K562 (cell line): ENCODE measurements at places on chromosomes 1 and 21. TPM values are rescaled to one million over a fixed set of nuclear protein-coding genes. Genes with fewer than 3 reads are reported as not detected.
A peak's percentile ranks its signal among the peaks of the same experiment; 100 is the strongest.

DNA sequence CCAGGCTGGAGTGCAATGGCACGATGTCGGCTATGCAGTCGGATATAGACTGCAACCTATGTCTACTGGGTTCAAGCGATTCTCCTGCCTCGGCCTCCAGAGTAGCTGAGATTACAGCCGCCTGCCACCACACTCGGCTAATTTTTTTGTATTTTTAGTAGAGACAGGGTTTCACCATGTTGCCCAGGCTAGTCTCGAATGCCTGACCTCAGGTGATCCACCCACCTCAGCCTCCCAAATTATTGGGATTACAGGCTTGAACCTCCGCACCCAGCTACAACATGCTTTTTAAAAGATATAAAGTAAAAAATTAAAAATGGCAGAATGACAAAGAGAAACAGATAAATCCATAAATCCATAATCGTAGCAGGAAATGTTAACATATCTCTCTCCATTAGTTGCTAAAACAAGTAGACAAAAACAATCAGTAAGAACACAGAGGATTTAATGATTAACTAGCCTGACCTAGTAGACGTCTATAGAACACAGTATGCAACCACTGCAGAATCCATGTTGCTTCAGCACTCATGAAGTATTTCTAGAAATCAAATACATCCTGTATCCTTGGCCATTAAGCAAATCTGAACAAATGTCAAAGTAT is 59.9 kb upstream of the SPOCD1 start:
- peaks cover 10% of the 10 kb centered on the region for H3K4me1 ChIP-seq
- DNase-seq = no peak
- no peak overlapping the region for H3K27ac ChIP-seq
- H3K36me3 ChIP-seq = no peaks in the 10 kb centered on the region

DNA sequence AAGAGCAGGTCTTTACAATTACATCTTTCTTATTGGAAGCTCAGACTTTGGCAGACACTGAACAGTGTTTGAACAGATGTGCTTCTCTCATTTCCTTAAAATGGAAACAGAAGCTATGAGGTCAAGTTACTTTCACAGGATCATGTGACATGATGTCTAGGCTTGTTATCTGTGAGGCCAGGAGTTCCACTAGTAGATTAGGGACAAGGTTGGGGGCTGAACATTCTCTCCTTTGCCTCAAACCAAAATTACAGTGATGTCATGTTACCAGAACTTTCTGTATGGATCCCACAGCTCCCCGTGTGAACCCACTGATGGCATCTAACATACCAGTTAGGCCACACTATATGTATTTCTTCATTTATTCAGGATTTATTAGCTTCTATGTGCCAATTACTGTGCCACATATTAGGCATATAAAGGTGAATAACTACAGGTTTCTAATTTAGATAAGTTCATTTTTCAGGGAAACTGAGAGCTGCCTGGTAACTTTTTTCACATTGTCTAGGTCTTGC is 6.0 kb downstream of the DYNLT5 start:
- no peaks in the 10 kb centered on the region for H3K27me3 ChIP-seq
- H3K4me3 ChIP-seq = no peak overlapping the region
- DNase-seq = peak; percentile 55

DNA sequence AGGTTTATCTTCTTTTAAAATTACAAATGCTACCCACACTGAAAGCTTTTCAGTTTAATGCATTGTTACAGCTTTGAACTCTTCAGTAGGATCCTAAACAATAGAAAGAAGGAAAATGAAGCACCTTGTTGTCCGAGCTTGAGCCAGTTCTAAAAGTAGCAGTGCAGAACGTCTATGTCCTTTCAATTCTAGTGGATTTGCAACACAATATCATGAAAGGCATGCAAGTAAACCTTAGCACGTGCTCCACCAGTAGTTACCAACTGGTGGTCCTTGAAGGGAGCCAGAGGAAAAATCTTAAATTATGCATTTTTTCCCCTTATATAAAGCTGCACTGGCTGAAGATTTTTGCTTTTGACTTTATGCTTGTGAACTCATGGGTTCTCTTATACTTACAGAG is 208.2 kb downstream of the NFIA start:
- H3K27ac ChIP-seq = no peak overlapping the region
- no peaks in the 10 kb centered on the region for H3K27me3 ChIP-seq
- no peaks in the 10 kb centered on the region for H3K36me3 ChIP-seq
- DNase-seq = no peak

- no peak for DNase-seq
- no peaks in the 10 kb centered on the region for H3K27me3 ChIP-seq
- H3K4me1 ChIP-seq = peaks cover 4% of the 10 kb centered on the region; the same call in 1 of the 2 replicates
- H3K4me3 ChIP-seq = no peak overlapping the region
- H3K36me3 ChIP-seq = no peaks in the 10 kb centered on the region
Measured at GRCh38 chr1:160432371-160432786, 32.0 kb downstream of the VANGL2 start.

- H3K36me3 ChIP-seq = no peaks in the 10 kb centered on the region
- no peak overlapping the region for H3K27ac ChIP-seq
- H3K4me1 ChIP-seq = no peaks in the 10 kb centered on the region
- peaks cover 60% of the 10 kb centered on the region for H3K27me3 ChIP-seq
- no peak for DNase-seq
Measured at GRCh38 chr1:19695772-19696171, 31.1 kb downstream of the HTR6 start.

DNA sequence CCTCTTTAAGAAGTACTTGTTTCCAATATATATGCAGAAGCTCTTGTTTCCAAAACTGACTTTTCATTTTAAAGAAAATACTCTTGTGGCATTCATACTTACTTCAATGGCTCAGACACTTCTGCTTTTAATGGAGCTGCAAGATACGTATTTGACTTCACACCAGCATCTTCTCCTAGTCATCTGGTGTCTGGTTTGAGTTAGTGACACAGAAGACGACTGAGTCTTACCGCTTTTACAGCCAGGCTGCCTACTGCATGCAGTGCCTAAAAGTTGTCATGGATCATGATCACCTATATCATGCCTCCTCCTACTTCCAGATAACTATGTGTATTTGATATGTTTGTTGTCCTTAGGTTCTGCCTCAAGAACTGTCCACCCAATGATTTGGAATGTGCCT is 185.9 kb downstream of the TPR start:
- H3K27me3 ChIP-seq = no peaks in the 10 kb centered on the region
- H3K4me3 ChIP-seq = no peak overlapping the region
- no peak for DNase-seq
- no peak overlapping the region for H3K27ac ChIP-seq
- H3K36me3 ChIP-seq = no peaks in the 10 kb centered on the region

- DNase-seq = no peak
- H3K36me3 ChIP-seq = peaks cover 41% of the 10 kb centered on the region; the same call in 2 of the 3 replicates
- H3K27me3 ChIP-seq = no peaks in the 10 kb centered on the region
- H3K4me1 ChIP-seq = no peaks in the 10 kb centered on the region; the same call in 1 of the 2 replicates
- no peak overlapping the region for H3K27ac ChIP-seq
Measured at GRCh38 chr1:214321705-214322453, 40.9 kb downstream of the SMYD2 start.

- H3K36me3 ChIP-seq = no peaks in the 10 kb centered on the region
- H3K4me1 ChIP-seq = peaks cover 19% of the 10 kb centered on the region
- no peaks in the 10 kb centered on the region for H3K27me3 ChIP-seq
- H3K27ac ChIP-seq = no peak overlapping the region
Measured at GRCh38 chr1:165816157-165816556, 11.3 kb upstream of the UCK2 start.

Gene RNU1-4
- not detected in 2 replicates for polyA plus RNA-seq

- no peaks in the 10 kb centered on the region for H3K27me3 ChIP-seq
- DNase-seq = no peak
- no peak overlapping the region for H3K27ac ChIP-seq
- H3K36me3 ChIP-seq = no peaks in the 10 kb centered on the region
- no peaks in the 10 kb centered on the region for H3K4me1 ChIP-seq
Measured at GRCh38 chr1:174626031-174627025, 178.6 kb downstream of the GPR52 start.

Gene TTC34
- polyA plus RNA-seq = 0.09 and 0.28 TPM in 2 replicates

DNA sequence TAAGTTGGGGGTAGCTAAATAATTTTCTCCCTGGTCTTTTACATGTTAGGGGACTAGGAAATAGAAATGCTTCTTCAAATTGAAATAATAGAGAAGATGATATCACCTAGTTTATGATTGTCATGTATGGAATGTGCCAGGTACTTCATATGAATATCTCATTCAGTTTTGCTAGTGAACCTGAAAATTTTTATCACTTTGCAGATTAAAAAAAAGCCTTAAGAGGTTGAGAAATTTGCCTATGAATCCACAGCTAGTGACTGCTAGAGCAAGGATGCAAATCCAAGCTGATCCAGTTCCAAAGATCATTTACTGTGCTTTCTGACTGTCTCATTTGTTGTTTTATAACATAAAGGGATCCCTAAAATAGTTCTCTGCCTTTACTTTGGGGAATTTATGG is 24.7 kb downstream of the RNF2 start:
- no peak overlapping the region for H3K27ac ChIP-seq
- H3K4me3 ChIP-seq = no peak overlapping the region
- peaks cover 10% of the 10 kb centered on the region; the same call in 1 of the 3 replicates for H3K36me3 ChIP-seq
- H3K4me1 ChIP-seq = peaks cover 2% of the 10 kb centered on the region; the same call in 1 of the 3 replicates
- no peaks in the 10 kb centered on the region for H3K27me3 ChIP-seq
- no peak for DNase-seq

DNA sequence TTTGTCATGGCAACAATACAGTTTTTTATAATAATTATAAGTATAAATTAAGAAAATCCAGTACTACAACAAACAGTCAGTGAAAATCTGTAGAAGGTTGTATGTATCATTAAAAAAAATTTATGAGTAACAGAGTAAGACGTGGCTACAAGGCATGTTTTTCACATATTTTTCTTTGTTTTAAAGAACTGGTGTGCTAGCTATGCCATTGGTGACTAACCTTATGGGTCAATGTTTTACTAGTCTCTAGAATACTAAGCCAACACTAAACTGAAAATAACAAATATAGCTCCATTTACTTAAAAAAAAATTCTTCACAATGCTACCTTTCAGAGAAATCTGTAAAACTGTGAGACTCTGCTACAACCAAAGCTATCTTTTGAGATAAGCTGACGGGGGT is 261.5 kb downstream of the ADGRL2 start:
- no peaks in the 10 kb centered on the region for H3K27me3 ChIP-seq
- no peak overlapping the region for H3K4me3 ChIP-seq
- H3K4me1 ChIP-seq = no peaks in the 10 kb centered on the region
- no peak overlapping the region for H3K27ac ChIP-seq

- no peak within 1 kb of the TSS for H3K4me3 ChIP-seq
- no peak for DNase-seq
- peaks cover 29% of the 10 kb centered on the region for H3K4me1 ChIP-seq
- H3K27ac ChIP-seq = no peak within 1 kb of the TSS
Measured at GRCh38 chr1:46174448-46175231, at the start of gene TSPAN1. TSS of gene TSPAN1 (plus strand) at chr1:46175087. CDS start at chr1:46181108, 6,021 bp downstream.

- no peaks in the 10 kb centered on the region for H3K36me3 ChIP-seq
Measured at GRCh38 chr1:79059341-79059740, 52.8 kb upstream of the ADGRL4 start.

- peaks cover 28% of the 10 kb centered on the region for H3K4me1 ChIP-seq
- no peak overlapping the region for H3K27ac ChIP-seq
- DNase-seq = no peak
- no peak overlapping the region for H3K4me3 ChIP-seq
- H3K27me3 ChIP-seq = no peaks in the 10 kb centered on the region
Measured at GRCh38 chr1:26340047-26340481, 13.9 kb downstream of the CRYBG2 start.

GRCh38 chr1:231512147-231512698 is 16.2 kb upstream of the TSNAX start:
- H3K36me3 ChIP-seq = no peaks in the 10 kb centered on the region
- no peak overlapping the region for H3K27ac ChIP-seq
- no peaks in the 10 kb centered on the region; the same call in 2 of the 3 replicates for H3K4me1 ChIP-seq
- H3K27me3 ChIP-seq = no peaks in the 10 kb centered on the region
- DNase-seq = no peak
- no peak overlapping the region for H3K4me3 ChIP-seq

Gene LDLRAD1
- polyA plus RNA-seq = not detected in 2 replicates

Gene PPFIA4
- 1.2 and 5.3 TPM in 2 replicates for polyA plus RNA-seq

GRCh38 chr1:211507365-211507764 is 15.4 kb upstream of the RD3 start:
- H3K4me1 ChIP-seq = peaks cover 4% of the 10 kb centered on the region; the same call in 2 of the 3 replicates
- no peak overlapping the region for H3K4me3 ChIP-seq
- H3K27me3 ChIP-seq = peaks cover 28% of the 10 kb centered on the region
- no peak for DNase-seq

Gene CIART
- 0.19 and 1.1 TPM in 2 replicates for polyA plus RNA-seq

Gene SERTAD4
- polyA plus RNA-seq = not detected in 2 replicates

GRCh38 chr1:164794356-164794755 is 235.4 kb downstream of the PBX1 start:
- H3K27ac ChIP-seq = no peak overlapping the region
- H3K4me3 ChIP-seq = no peak overlapping the region
- H3K4me1 ChIP-seq = peaks cover 5% of the 10 kb centered on the region; the same call in 1 of the 2 replicates
- H3K27me3 ChIP-seq = peaks cover 19% of the 10 kb centered on the region

Gene LGR6
- 0.12 and 0.42 TPM in 2 replicates for polyA plus RNA-seq

- H3K4me1 ChIP-seq = no peaks in the 10 kb centered on the region
- peaks cover 5% of the 10 kb centered on the region for H3K27me3 ChIP-seq
- H3K4me3 ChIP-seq = no peak overlapping the region
- no peaks in the 10 kb centered on the region for H3K36me3 ChIP-seq
Measured at GRCh38 chr1:45141247-45142003, 65.0 kb downstream of the ZSWIM5 start.

Gene GPR137B
- 0.49 and 0.62 TPM in 2 replicates for polyA plus RNA-seq

DNA sequence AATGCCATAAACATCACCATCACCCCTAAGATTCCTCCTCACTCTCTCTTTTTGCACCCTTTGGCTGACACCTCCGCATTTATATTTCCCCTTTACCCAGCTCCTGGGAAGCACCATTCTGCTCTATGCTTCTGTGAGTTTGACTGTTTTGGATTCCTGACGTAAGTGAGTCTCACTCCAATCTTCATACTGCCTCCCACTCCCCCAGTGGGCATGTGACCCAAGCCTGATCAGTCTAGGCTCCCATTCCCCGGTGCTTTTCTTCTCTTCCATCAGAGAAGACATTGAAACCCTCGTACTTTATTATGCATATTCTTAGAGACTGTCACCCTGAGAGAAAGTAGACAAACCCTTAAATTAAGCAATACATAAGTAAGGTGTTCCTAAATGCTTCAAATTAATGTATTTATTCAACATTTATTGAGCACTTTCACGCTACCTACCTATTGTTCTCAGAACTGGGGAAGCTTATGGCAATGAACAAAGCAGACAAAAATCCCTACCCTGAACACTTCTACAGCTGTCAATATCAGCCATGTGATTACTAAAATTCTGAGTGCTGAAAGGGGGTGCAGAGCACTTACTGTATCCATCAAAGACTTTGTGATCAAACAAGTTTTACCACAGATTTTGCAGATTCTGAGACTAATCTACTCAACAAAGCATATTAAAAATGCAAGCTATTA is 43.4 kb upstream of the DIPK1A start:
- no peak for DNase-seq
- H3K4me3 ChIP-seq = no peak overlapping the region
- H3K27ac ChIP-seq = no peak overlapping the region
- H3K4me1 ChIP-seq = no peaks in the 10 kb centered on the region
- no peaks in the 10 kb centered on the region for H3K36me3 ChIP-seq
